CD4-positive, alpha-beta memory T cell (primary cell): ENCODE measurements at places on chromosomes 12 and 14.

- DNase-seq: no peak
These were observed 151.1 kb downstream of the RBM19 start for GRCh38 chr12:113815031-113815430.

DNA sequence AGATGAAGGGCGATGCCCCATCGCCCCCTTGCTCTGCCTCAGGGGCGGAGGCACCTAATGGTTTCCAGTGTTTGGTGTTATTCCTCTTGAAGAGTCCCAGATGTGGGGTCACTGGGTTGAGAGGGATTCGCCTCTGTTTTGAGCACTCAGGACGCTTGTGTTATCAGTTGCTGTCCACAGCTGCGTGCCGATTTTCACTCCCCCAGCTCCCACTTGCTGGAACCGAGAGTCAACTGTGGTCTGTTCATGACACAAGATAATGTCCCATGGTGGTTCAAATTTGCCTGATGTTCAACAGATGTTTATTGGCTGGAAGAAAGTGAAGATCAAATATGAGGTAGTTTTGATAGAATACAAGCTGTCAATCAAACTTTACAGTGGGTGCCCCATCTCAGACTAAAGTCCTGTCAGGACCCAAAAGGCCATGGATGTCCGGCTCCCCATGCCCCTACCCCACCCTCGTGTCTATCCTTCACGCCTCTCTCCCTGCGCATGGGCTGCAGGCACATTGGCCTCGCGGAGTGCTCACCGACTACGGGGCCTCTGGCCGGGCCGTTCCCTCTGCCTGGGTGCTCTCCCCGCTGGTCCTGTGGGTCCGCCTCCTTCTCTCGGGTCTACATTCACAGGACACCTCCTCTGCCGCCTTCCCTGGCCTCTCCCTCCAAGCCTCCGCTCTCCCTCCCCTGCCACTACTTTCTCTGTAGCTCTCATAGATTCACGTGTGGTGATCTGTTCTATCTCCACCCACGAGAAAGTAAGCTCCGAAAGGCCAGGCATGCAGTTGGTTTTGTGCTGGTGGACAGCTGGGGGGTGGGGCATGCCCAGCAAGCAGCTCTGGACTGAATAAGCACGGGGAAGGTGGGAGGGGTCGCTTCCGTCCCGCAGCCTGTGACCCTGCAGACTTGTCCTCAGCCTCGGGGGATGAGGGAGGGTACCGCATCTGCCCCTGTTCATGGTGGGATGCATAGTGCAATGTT is 6.8 kb upstream of the TRAF3 start:
- DNase-seq: no peak

GRCh38 chr12:31023271-31023724 is 50.4 kb upstream of the DDX11 start:
- DNase-seq: no peak

- no peak for DNase-seq
These were observed 4.5 kb upstream of the CACNA2D4 start for GRCh38 chr12:1922985-1923384.

- no peak for DNase-seq
These were observed 39.7 kb downstream of the FMNL3 start for GRCh38 chr12:49667325-49668090.

GRCh38 chr14:76065519-76065918 is 80.0 kb downstream of the IFT43 start:
- no peak for DNase-seq

- DNase-seq: no peak
These were observed 220.9 kb downstream of the PRKD1 start for GRCh38 chr14:29706700-29707099.

DNA sequence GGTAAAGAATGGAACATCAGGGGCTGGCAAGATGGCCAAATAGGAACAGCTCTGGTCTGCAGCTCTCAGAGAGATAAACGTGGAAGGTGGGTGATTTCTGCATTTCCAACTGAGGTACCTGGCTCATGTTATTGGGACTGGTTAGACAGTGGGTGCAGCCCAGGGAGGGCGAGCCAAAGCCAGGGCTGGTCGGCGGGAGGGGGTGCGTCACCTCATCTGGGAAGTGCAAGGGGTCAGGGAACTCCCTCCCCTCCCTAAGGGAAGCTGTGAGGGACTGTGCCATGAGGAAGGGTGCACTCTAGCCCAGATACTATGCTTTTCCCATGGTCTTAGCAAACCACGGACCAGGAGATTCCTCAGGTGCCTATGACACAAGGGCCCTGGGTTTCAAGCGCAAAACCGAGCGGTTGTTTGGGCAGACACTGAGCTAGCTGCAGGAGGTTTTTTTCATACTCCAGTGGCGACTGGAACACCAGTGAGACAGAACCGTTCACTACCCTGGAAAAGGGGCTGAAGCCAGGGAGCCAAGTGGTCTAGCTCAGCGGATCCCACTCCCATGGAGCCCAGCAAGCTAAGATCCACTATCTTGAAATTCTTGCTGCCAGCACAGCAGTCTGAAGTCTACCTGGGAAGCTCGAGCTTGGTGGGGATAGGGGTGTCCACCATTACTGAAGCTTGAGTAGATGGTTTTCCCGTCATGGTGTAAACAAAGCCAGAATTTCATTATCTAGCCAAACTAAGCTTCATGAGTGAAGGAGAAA is 317.6 kb downstream of the NELL2 start:
- DNase-seq: no peak

GRCh38 chr12:64752833-64753238 is 6.4 kb downstream of the GNS start:
- DNase-seq: no peak

GRCh38 chr14:61636779-61637178 is 58.5 kb upstream of the HIF1A start:
- no peak for DNase-seq
